ENCODE measurements at places on chromosomes 11 and 22. TPM values are rescaled to one million over a fixed set of nuclear protein-coding genes. Genes with fewer than 3 reads are reported as not detected.

THY1 gene
- 1,905 TPM for polyA plus RNA-seq

- H3K4me1 ChIP-seq, result no peaks in the 10 kb centered on the region
- no peaks in the 10 kb centered on the region for H3K27me3 ChIP-seq
- H3K4me3 ChIP-seq, result no peak overlapping the region
- DNase-seq, result no peak
- H3K36me3 ChIP-seq, result no peaks in the 10 kb centered on the region
These were observed 256.5 kb downstream of the CNTN5 start for GRCh38 chr11:99277281-99277680.

- H3K4me3 ChIP-seq, result no peak overlapping the region
- H3K27me3 ChIP-seq, result no peaks in the 10 kb centered on the region
- H3K4me1 ChIP-seq, result no peaks in the 10 kb centered on the region
- no peak overlapping the region for H3K27ac ChIP-seq
- H3K36me3 ChIP-seq, result no peaks in the 10 kb centered on the region
These were observed 84.4 kb upstream of the ARHGAP42 start for GRCh38 chr11:100602716-100603115.

DNA sequence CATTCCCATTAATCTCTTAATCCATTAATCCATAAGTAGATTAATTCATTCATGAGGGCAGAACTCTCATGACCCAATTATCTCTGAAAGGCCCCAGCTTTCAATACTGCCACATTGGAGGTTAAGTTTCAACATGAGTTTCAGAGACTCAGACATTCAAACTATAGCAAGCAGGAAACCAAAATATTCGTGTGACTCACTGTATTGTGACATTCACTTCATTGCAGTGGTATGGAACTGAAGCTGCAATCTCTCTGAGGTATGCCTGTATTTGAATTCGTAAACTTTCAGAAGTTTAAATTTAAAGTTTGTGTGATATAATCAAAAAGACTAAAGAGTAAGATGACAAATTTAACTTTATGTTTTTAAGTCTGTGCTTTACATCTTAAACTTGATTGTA lies 2.9 kb upstream of the OR52J3 start:
- H3K4me1 ChIP-seq, result no peaks in the 10 kb centered on the region
- no peak overlapping the region for H3K27ac ChIP-seq
- no peaks in the 10 kb centered on the region for H3K27me3 ChIP-seq
- DNase-seq, result no peak

DNA sequence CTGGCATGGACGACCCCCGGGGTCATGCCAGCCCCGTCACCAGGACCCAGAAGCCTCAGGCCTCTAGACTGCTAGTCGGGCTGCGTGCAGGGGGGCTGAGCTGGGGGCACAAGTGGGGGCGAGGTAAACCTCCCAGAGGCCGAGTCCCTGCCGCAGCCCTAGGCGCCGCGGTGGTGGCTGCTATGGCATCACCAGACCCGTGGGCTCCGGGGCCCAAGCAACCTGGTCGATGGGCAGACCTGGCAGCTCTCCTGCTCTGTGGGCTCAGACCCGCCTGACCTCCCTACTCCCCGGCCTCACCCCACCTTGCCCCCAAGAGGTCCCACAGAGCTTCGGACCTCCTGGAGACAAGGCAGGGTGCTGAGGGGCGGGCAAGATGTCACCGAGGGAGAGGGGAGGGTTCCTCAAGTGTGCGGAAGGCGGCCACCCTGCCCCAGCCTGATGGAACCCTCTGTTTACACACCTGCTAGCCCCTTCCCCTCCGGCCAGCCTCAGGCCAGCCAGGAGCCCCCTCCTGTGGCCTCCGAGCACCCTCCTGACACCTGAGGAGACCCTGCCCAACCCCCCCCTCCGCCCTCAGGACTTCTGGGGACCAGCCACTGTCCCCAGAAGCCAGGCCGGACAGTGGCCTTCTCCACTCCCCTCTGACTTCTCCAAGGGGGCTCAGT lies 9.4 kb downstream of the IGF2 start:
- no peak for DNase-seq
- no peaks in the 10 kb centered on the region for H3K27me3 ChIP-seq
- H3K4me1 ChIP-seq, result peaks cover 15% of the 10 kb centered on the region
- no peaks in the 10 kb centered on the region for H3K36me3 ChIP-seq

GRCh38 chr11:71459076-71459766 lies 6.2 kb downstream of the NADSYN1 start:
- no peak overlapping the region for H3K27ac ChIP-seq
- H3K4me1 ChIP-seq, result no peaks in the 10 kb centered on the region
- H3K27me3 ChIP-seq, result no peaks in the 10 kb centered on the region
- no peak for DNase-seq
- H3K4me3 ChIP-seq, result no peak overlapping the region
- H3K36me3 ChIP-seq, result peaks cover 31% of the 10 kb centered on the region

GRCh38 chr11:63573881-63574855 lies 11.0 kb upstream of the PLAAT2 start:
- H3K27ac ChIP-seq, result no peak overlapping the region
- no peaks in the 10 kb centered on the region for H3K4me1 ChIP-seq
- no peaks in the 10 kb centered on the region for H3K36me3 ChIP-seq

All from SK-N-SH (cell line).